Activated CD8-positive, alpha-beta memory T cell treated with anti-CD3 and anti-CD28 coated beads, Interleukin-2, amount 50 U/mL, for 48 hours (primary cell): ENCODE measurements at places on chromosomes 3 and 15.

DNA sequence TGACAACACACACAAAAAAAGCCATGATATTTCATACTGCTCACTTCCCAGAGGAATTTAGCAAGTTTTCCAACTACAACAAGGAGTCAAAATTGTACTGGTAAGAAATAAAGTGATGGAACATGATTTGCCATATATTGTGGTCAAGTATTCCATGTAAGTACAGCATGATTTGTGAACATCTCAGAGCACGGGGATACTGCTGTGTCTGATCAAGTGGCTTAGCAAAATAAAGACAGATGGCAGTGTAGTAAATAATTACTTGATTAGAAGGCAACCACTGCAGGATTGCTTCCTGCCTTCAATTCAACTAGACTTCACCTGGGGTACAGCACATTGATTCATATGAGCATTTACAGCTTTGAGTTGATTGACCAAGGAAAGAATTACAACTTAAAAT, 51.6 kb upstream of the DUT start:
- DNase-seq: no peak

GRCh38 chr15:86353213-86353612, 273.5 kb downstream of the AGBL1 start:
- no peak for DNase-seq

GRCh38 chr15:78421238-78421965, 16.6 kb upstream of the IREB2 start:
- DNase-seq: no peak

DNA sequence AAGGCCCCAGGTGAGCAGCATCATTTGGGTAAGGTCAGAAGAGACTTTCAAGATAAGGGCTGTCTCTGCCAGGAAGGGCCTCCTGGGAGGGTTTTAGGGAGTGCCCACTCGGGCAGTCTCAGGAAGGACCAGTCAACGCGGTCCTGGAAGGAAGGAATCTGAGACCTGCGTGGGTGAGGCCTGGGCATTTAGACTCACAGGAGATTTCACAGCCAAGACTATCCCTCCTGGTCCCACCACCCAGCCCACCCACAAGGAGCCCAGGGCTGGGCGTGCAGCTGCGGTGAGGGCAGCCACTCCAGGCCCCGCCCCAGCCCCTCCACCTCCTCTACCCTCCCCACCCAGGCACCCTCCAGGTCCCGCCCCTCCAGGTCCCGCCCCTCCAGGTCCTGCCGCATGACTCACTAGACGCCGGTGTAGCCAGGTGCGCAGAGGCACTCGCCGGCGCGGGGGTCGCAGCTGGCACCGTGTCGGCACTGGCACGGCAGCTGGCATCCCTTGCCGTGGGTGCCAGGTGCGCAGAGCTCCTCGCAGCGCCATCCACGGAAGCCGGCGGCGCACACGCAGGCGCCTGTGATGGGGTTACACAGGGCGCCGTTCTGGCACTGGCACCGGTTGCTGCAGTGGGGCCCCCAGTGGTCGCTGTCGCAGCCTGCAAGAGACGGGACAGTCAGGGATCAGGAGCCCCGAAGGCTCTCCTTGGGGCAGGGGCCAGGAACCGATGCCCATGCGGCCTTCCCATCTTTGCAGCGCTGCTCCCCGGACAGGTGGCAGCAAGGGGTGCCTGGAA, 112.7 kb downstream of the RAB11A start:
- DNase-seq: peak; percentile 73

GRCh38 chr3:72657666-72658065, 190.6 kb downstream of the SHQ1 start:
- no peak for DNase-seq

DNA sequence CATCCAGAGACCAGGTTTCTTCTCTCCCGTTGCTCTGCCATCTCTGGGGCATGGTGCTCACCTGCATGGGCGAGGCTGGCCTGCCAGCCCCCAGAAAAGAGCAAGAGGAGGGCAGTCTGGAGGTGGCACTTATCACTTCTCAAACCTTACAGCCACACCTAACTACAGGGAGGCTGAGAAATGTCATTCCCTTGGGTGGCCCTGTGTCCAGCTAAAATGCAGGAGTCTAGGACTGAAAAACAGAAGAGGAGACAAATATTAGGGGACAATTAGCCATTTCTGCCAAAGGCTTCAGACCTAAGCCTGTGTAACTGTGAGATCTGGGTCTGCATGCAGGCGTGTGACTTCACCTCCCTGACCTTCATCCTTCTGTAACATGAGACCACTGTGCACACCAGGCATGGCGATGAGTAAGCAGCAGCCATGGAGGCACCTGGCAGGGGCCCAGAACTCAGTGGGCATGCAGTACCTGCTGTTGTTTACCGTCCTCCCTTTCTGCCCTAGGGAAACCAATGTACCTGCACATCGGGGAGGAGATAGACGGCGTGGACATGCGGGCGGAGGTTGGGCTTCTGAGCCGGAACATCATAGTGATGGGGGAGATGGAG, 83.4 kb downstream of the MESD start:
- DNase-seq: no peak
